ENCODE measurements at places on chromosomes 7 and 10.
A peak's percentile ranks its signal among the peaks of the same experiment; 100 is the strongest.

DNA sequence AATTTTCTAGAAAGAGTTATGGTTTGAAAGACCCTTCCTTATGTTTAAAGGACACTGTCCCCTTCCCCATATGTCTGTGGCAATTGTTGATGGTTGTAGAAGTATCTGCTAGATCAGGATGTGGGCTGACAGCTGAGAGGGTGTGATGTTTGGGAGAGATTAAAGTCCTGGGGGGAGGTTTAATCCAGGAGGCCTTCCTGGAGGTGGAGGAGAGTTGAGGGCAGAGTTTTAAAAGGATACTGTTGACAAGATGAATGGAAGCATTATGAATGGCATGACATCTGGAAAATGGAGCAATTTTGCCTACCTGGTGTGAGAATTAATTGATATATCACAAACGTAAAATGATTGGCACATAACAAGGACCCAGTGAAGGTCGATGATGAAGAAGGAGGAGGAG lies 32.9 kb upstream of the SMC3 start:
- no peak for DNase-seq

- no peak for DNase-seq
Observed at GRCh38 chr7:100426516-100426915, 2.0 kb downstream of the ZCWPW1 start.

DNA sequence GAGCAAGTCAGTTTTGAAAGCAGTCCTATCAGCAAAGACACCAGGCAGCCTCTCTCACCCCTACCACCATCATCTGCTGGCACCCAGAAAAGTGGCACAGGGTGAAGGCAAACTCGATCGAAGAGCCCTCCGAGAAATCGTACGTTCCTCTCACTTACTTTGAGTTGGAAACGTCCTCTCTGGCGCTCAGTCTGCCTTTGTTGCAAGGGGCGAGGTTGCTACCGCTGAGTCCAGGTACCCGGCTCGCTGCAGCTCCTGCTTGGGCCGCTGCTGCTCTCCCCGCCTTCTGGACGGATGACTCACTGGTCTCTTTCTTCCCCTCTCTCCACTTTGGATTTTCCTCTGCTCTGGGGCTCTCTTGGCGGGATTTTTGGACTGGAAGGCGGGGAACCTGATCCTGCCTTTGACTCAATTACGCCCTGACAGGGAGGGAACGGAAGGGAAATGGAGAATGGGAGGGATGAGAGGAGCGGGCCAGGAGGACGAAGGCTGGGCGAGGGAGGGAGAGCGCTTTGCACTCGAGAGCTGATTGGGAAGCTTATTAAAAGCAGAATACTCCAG lies at the start of gene PTN:
Gene PTN (minus strand): TSS at position 453 of the 561 bp plus-strand sequence. CDS start 88,760 bp downstream, outside the sequence.
- DNase-seq: peak; percentile 61

GRCh38 chr7:946256-946996 lies 8.1 kb downstream of the ADAP1 start:
- DNase-seq: no peak

GRCh38 chr7:28038175-28038797 lies 142.3 kb downstream of the JAZF1 start:
- no peak for DNase-seq
